Muscle of arm (tissue), 14 donors: ENCODE measurements at places on chromosomes 6 and 20.

- DNase-seq: no peak
Observed at GRCh38 chr6:25352285-25352684, 73.1 kb downstream of the CARMIL1 start.

- DNase-seq: no peak
Observed at GRCh38 chr20:24523661-24524060, 54.2 kb downstream of the SYNDIG1 start.

GRCh38 chr6:168473197-168473596, 32.2 kb downstream of the SMOC2 start:
- no peak for DNase-seq

GRCh38 chr6:123169774-123170095, 173.7 kb downstream of the CLVS2 start:
- no peak for DNase-seq
